ENCODE measurements at places on chromosomes 2 and 18. TPM values are rescaled to one million over a fixed set of nuclear protein-coding genes. Genes with fewer than 3 reads are reported as not detected.

DNA sequence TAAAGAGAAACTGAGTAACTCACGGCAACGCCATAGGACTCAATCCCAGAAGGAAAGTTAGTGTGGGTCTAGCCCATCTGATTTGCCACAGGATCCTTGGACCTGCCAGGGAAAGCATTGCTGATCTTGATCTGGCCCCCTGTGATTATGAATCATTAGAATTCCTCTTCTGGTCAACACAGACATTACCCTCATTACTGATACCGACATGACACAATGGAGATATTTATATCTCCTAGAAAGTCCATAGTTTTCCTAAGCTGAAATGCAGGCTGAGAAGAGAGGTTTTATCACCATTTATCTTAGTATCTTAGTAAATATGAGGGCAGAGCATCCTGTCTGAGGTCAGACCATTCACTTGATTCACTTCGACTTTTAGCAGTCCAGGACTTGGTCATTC lies 75.5 kb upstream of the CCDC68 start:
- no peaks in the 10 kb centered on the region for H3K27me3 ChIP-seq
- no peak overlapping the region for H3K27ac ChIP-seq
- H3K4me3 ChIP-seq, result no peak overlapping the region
- H3K4me1 ChIP-seq, result no peaks in the 10 kb centered on the region

DNA sequence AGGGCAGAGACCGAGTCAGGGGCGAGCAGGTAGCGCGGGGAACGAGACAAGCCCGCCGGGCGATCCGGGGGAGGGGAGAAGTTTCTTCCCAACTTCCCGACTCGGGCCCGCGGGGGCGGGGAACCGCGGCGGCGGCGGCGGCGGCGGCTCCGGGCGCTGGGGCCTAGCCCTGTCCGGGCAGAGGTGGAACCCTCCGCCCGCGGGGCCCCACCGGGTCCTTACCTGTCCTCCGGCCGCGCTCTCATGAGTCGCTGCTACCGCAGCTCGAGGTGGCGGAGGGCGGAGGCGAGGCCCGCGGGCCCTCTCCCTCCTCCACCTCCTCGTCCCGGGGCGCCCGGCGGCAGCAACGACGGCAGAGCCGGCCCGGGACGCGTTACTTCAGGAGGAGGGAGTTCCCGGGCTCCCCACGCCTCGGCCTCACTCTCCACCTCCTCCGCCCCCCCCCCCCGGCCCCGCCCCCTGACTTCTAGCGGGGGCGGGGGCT lies at the start of gene YES1:
YES1 (minus strand) TSS at position 351 of the 484 bp plus-strand sequence. CDS start 55,415 bp downstream, outside the sequence.
- DNase-seq, result peak; percentile 77
- H3K27me3 ChIP-seq, result no peaks in the 10 kb centered on the region
- peak within 1 kb of the TSS; percentile 92 for H3K27ac ChIP-seq
- H3K36me3 ChIP-seq, result no peaks in the 10 kb centered on the region
- peak within 1 kb of the TSS; percentile 68 for H3K4me3 ChIP-seq

DNA sequence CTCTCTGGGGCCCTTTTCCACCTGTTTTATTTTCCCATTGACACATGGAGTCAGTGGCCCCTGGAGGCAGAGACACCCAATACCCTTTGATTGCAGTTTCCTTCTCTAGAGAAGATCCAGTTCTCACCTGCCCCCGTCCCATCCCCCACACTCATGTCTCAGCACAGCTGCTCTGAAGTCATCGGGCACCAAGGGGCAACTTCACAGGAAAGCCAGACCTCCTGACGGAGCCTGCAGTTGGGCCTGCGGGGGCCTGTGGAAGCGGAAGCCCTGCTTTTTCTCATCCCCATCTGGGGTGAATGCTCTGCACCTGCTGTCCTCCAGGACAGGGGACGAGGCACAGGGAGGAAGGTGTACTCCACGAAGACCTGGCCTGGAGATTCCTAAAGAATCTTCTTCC lies 308.3 kb upstream of the EPAS1 start:
- peaks cover 44% of the 10 kb centered on the region for H3K4me1 ChIP-seq
- no peaks in the 10 kb centered on the region for H3K27me3 ChIP-seq
- H3K36me3 ChIP-seq, result no peaks in the 10 kb centered on the region
- no peak overlapping the region for H3K4me3 ChIP-seq
- no peak for DNase-seq
- H3K27ac ChIP-seq, result no peak overlapping the region

DNA sequence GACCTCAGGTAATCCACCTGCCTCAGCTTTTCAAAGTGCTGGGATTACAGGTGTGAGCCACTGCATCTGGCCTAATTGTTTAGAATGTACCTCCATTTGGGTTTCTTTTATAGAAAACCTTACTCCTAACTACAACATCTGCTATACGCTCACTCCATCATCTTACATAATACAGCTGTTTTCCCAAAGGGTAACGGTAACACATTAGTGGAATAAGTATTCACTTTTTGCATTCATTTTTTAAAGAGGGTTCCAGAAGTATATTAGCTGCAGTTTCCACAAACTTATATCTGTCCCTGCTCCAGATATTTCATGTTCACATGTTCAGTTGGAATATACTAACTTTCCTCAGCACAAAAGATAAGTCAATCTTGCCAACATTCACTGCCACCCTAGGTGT lies 640.1 kb upstream of the FSHR start:
- no peak overlapping the region for H3K4me3 ChIP-seq
- no peak for DNase-seq
- H3K27ac ChIP-seq, result no peak overlapping the region
- no peaks in the 10 kb centered on the region for H3K4me1 ChIP-seq
- H3K36me3 ChIP-seq, result no peaks in the 10 kb centered on the region

GRCh38 chr2:18194161-18194560 lies 315.7 kb downstream of the KCNS3 start:
- H3K27me3 ChIP-seq, result no peaks in the 10 kb centered on the region
- H3K27ac ChIP-seq, result no peak overlapping the region
- no peaks in the 10 kb centered on the region for H3K36me3 ChIP-seq
- no peak for DNase-seq

DNA sequence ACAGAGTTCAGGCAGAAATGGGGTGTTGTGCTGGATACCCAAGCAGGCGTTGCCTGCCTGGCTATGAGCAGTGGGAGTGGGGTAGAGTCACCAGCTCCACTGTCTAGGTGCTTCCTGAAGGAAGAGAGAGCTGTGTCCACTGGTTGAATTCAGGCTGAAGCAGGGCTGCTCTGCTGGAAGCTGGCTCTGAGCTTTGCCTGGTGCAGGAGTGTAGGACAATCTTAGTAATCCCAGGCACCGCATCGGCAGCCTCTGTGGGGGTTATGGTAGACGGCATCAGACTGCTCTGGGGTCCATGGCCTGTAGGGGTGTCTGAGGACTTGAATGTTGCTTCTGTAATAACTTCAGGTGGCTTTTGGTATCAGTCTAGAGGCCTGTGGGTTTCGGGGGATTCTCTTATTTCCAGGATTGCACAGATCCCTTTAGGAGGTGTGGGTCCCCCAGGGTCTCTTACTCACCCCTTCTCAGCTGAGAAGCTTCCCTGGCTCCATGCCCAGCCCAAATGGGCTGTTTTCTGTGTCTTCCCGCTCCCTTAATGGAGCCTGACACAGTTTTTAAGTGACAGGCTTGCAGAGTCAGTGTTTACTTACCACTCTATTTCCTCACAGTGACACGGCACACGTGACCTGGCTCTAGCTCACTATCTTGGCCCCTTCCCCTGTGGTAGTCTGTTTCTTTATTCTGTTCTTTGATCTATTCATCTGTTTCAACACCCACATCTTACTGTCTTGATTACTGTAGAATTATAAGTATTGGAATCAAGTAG lies 644.3 kb downstream of the CBLN2 start:
- no peaks in the 10 kb centered on the region for H3K36me3 ChIP-seq
- H3K4me1 ChIP-seq, result peaks cover 4% of the 10 kb centered on the region
- no peak overlapping the region for H3K4me3 ChIP-seq
- no peak for DNase-seq

DNA sequence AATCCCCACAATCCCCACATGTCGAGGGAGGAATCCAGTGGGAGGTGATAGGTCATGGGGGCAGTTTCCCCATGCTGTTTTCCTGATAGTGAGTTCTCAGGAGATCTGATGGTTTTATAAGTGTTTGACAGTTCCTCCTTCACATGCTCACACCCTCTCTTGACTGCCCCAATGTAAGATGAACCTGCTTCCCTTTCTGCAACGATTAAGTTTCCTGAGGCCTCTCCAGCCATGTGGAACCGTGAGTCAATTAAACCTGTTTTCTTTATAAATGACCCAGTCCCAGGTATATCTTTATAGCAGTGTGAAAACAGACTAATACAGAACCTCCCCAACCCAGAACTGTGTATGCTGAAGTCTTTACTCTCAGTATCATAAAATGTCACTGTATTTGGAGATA lies 289.5 kb upstream of the MMADHC start:
- H3K27ac ChIP-seq, result no peak overlapping the region
- no peak for DNase-seq
- H3K36me3 ChIP-seq, result no peaks in the 10 kb centered on the region
- no peaks in the 10 kb centered on the region for H3K27me3 ChIP-seq
- H3K4me1 ChIP-seq, result no peaks in the 10 kb centered on the region

- H3K27ac ChIP-seq, result no peak overlapping the region
- H3K27me3 ChIP-seq, result no peaks in the 10 kb centered on the region
- H3K4me1 ChIP-seq, result no peaks in the 10 kb centered on the region
- DNase-seq, result no peak
- no peaks in the 10 kb centered on the region for H3K36me3 ChIP-seq
- no peak overlapping the region for H3K4me3 ChIP-seq
Observed at GRCh38 chr2:154289870-154290269, 408.6 kb upstream of the KCNJ3 start.

GRCh38 chr2:18169121-18169892 lies 290.8 kb downstream of the KCNS3 start:
- H3K36me3 ChIP-seq, result no peaks in the 10 kb centered on the region
- no peaks in the 10 kb centered on the region for H3K4me1 ChIP-seq
- no peak overlapping the region for H3K4me3 ChIP-seq
- H3K27me3 ChIP-seq, result no peaks in the 10 kb centered on the region
- no peak overlapping the region for H3K27ac ChIP-seq

DNA sequence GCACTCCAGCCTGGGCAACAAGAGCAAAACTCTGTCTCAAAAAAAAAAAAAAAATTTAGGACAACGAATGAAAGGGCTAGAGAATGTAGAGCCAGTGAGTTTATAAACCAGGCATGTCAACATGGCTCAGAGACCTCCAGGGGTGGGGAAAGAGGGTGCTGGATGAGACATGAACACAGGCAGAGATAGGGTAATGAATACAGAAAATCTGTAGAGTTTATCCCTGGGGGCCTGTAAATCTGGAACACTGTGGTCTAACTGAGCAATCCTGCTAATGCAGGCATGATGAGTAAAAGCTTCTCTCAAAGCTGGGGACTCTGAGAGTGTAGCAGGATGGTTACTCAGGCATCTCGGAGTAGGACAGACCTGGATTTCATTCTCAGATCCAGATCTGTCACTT lies 59.2 kb upstream of the IGFBP2 start:
- no peaks in the 10 kb centered on the region for H3K27me3 ChIP-seq
- H3K4me3 ChIP-seq, result no peak overlapping the region
- no peaks in the 10 kb centered on the region for H3K36me3 ChIP-seq
- DNase-seq, result no peak

DNA sequence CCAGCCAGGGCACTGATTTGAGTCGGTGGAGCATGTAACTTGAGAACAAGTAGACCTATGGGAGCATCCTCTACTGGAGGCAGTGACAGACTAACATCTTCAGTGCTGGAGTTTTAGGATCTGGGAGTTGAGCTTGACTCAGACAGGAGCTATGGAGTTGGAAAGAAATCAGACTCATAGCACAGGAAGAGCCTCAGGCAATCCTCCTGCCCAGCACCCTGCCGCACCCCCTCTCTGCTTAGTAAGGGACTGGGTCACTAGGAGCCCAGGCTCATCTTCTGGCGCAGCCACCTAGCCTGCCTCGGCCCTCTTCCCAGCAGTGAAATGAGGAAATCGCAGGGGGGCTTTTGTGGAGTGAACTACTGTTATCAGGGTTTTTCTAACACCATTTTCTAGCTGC lies 3.6 kb downstream of the ARID5A start:
- no peaks in the 10 kb centered on the region for H3K27me3 ChIP-seq
- H3K27ac ChIP-seq, result no peak overlapping the region
- H3K4me3 ChIP-seq, result no peak overlapping the region
- H3K4me1 ChIP-seq, result peaks cover 9% of the 10 kb centered on the region
- no peak for DNase-seq

- H3K4me1 ChIP-seq, result no peaks in the 10 kb centered on the region
- H3K27ac ChIP-seq, result no peak overlapping the region
- DNase-seq, result no peak
- no peak overlapping the region for H3K4me3 ChIP-seq
- H3K27me3 ChIP-seq, result no peaks in the 10 kb centered on the region
Observed at GRCh38 chr2:149009576-149010461, 28.7 kb upstream of the LYPD6B start.

DNA sequence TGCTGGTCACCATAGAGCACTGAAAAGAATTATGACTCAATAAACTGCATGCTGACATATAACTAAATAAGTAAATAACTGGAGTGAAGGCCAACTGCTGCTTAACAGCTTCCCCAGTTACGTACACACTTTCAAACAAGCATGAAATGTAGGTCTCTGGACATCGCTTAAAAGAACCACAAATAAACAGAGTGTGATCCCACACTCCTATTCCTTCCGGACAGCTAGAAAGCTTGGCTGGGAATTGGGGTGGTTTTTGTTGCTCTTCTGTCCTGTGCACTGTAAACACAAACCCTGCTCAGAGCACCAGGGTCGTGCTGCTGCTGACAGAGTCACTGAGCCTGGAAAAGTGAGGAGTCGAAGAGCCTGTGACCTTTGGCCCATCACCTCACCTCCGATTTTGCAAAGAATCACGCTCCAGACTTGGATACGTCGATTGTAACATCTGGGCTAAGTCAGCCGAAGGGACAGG lies 162.7 kb upstream of the NT5C1B start:
- H3K36me3 ChIP-seq, result no peaks in the 10 kb centered on the region
- no peak for DNase-seq
- no peak overlapping the region for H3K4me3 ChIP-seq
- H3K4me1 ChIP-seq, result no peaks in the 10 kb centered on the region
- no peaks in the 10 kb centered on the region for H3K27me3 ChIP-seq
- no peak overlapping the region for H3K27ac ChIP-seq

DNA sequence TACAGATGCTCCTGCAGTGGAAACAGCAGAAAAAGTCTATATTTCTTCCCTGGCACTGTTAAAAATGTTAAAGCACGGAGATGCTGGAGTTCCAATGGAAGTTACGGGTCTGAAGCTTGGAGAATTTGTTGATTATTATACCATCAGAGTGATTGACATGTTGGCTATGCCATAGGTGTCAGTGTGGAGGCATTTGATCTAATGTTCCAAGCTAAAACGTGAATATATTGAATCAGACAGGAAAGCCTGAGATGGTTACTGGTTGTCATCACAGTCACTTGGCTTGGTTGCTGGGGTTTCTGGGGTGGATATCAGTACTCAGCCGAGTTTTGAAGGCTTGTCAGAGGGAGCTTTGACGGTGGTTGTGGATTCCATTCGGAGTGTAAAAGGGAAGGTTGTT lies 262.9 kb upstream of the CNTNAP5 start:
- H3K36me3 ChIP-seq, result no peaks in the 10 kb centered on the region
- no peak overlapping the region for H3K27ac ChIP-seq
- no peak overlapping the region for H3K4me3 ChIP-seq
- no peaks in the 10 kb centered on the region for H3K4me1 ChIP-seq
- no peak for DNase-seq

The EVX2 gene
- total RNA-seq, result not detected

The SLC9A4 gene
- not detected for total RNA-seq

The DSC3 gene
- 0.05 TPM for total RNA-seq

The SPC25 gene
- not detected for total RNA-seq

The MAP2 gene
- 4.2 TPM for total RNA-seq

The CMPK2 gene
- total RNA-seq, result 41.7 TPM

All from liver (tissue), 10 donors.